ENCODE measurements at places on chromosomes 7 and 10.

GRCh38 chr10:61898435-61898778 is 3.1 kb upstream of the ARID5B start:
- no peak for DNase-seq

- no peak for DNase-seq
Measured at GRCh38 chr7:2598154-2598823, 33.5 kb upstream of the TTYH3 start.

GRCh38 chr7:129829737-129830631 is 122.8 kb downstream of the UBE2H start:
- peak; percentile 38 for DNase-seq

DNA sequence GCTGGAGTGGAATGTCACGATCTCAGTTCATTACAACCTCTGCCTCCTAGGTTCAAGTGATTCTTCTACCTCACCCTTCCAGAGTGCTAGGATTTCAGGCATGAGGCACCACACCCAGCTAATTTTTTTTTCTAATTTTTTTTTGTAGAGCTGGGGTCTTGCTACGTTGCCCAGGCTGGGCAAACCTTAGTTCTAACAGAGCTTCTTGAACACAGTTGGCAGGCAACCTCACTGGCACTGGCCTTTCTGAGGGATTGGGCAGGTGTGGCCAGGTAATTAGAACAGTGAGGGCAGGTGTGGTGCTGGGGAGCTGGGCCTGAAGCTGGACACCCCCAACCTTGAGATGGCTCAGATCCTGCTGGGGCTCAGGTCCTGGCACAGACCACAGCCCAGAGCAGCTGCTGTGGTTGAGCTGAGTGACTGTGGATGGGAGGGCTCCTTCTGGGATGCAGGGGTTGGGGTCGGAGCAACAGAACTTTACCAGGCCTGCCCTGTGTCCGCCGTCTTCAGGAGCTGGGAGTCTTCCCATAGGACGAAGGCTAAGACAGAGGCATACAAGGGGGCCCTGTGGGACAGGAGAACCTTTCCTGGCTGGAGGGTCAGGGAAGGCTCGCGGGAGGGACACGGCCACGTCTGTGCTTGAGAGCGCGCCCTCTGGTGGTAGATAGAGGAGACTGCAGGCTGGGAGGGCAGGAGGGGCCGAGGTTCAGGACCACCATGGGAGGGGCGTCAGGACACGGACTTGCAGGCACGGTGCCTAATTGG is 48.2 kb downstream of the COL26A1 start:
- DNase-seq, result peak; percentile 22

GRCh38 chr7:40447345-40447744 is 312.5 kb downstream of the SUGCT start:
- DNase-seq, result no peak
